Activated naive CD8-positive, alpha-beta T cell treated with anti-CD3 and anti-CD28 coated beads, Interleukin-2, amount 50 U/mL, for 24 hours (primary cell): ENCODE measurements at places on chromosomes 6 and 20.

GRCh38 chr6:22447249-22448196 lies 121.8 kb upstream of the HDGFL1 start:
- no peak for DNase-seq
- H3K4me3 ChIP-seq = no peak overlapping the region
- H3K4me1 ChIP-seq = no peaks in the 10 kb centered on the region
- H3K27me3 ChIP-seq = no peaks in the 10 kb centered on the region
- no peak overlapping the region for H3K27ac ChIP-seq
- no peaks in the 10 kb centered on the region for H3K36me3 ChIP-seq

DNA sequence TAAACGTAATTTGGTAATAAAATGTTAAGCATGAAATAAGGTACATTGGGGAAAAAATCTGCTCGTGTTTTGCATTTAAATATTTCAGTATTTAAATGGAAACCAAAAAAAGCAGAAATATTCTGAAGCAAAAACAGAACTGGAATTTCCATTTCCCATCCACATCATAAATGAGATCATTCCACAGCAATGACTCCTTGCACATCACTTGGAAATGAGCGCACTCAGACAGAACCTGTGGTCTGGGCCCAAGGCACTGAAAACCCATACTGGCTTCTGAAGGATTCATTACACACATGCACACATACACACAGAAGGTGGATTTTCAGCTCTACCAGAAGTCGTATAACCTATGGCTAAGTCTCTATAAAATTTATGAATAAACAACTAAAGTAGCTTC lies 174.8 kb downstream of the IBTK start:
- H3K36me3 ChIP-seq = no peaks in the 10 kb centered on the region
- H3K27me3 ChIP-seq = no peaks in the 10 kb centered on the region
- no peak overlapping the region for H3K4me3 ChIP-seq
- DNase-seq = no peak
- no peaks in the 10 kb centered on the region for H3K4me1 ChIP-seq
- no peak overlapping the region for H3K27ac ChIP-seq

- peaks cover 48% of the 10 kb centered on the region for H3K36me3 ChIP-seq
- DNase-seq = no peak
- peak overlapping the region; percentile 98 for H3K4me3 ChIP-seq
- H3K27ac ChIP-seq = peak overlapping the region; percentile 98
- no peaks in the 10 kb centered on the region for H3K27me3 ChIP-seq
- H3K4me1 ChIP-seq = peaks cover 62% of the 10 kb centered on the region
Measured at GRCh38 chr6:111871207-111871606, 2.0 kb downstream of the FYN start.

GRCh38 chr6:159908535-159908934 lies 17.7 kb downstream of the MAS1 start:
- no peak for DNase-seq
- H3K36me3 ChIP-seq = no peaks in the 10 kb centered on the region
- peaks cover 3% of the 10 kb centered on the region for H3K4me1 ChIP-seq
- H3K27me3 ChIP-seq = peaks cover 22% of the 10 kb centered on the region

DNA sequence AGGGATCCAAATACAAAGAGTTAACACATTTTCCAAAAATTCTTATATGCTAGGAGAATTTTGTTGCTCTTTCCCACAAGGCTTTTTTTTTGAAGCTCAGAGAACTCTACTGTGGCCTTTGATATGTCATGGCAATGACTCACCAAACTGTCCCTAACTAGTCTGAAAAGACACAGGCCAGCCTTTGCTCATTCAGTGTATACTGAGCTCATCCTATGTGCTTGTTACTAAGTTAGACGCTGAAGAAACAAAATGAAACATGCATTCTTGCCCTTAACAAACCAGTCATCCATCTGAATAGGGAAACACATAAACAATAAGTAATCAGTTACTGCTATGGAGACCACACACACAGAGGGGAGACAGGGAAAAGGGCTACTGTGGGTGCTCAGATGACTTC lies 291.8 kb downstream of the FOXC1 start:
- H3K36me3 ChIP-seq = peaks cover 4% of the 10 kb centered on the region
- H3K4me1 ChIP-seq = no peaks in the 10 kb centered on the region
- no peak overlapping the region for H3K4me3 ChIP-seq

GRCh38 chr6:144307880-144308279 lies 22.7 kb downstream of the UTRN start:
- peaks cover 6% of the 10 kb centered on the region for H3K27me3 ChIP-seq
- H3K4me1 ChIP-seq = peaks cover 33% of the 10 kb centered on the region
- H3K36me3 ChIP-seq = no peaks in the 10 kb centered on the region
- no peak overlapping the region for H3K27ac ChIP-seq

GRCh38 chr20:1460275-1460674 lies 6.4 kb downstream of the NSFL1C start:
- no peaks in the 10 kb centered on the region for H3K27me3 ChIP-seq
- H3K4me1 ChIP-seq = peaks cover 31% of the 10 kb centered on the region
- peaks cover 44% of the 10 kb centered on the region for H3K36me3 ChIP-seq
- no peak for DNase-seq
- H3K27ac ChIP-seq = no peak overlapping the region
- H3K4me3 ChIP-seq = no peak overlapping the region

DNA sequence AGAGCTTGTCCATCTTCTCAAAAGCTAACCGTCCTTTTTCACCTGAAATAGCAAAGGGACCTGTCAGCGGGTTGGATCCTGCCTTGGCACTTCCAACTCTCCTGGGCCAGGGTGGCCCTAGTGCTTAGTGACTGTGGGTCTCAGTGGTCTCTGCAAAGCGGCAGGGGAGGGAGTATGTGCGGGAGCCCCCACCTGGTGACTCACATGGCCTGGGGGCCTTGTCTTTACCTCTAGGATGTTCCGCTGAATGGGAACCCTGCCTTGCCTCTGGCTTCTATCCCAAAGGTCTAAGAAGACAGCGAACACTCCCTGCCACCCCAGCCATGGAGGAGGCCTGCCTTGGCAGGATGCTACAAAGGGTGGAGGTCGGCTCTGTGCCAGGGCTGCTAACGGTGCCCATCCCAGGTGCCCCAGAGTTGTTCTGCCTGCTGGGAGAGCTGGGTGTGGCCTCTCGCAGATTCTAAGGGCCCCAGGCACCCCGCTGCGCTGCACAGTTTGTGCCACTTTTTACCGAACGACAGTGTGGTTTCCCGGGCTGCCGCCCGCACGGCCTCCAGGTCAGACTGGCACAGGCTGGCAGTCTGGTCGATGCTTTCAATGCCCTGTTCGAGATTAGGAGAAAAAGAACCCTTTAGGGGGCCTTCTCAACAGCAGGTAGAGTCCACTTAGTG lies 77.2 kb downstream of the PTPN1 start:
- DNase-seq = no peak
- H3K27ac ChIP-seq = no peak overlapping the region
- no peaks in the 10 kb centered on the region for H3K4me1 ChIP-seq
- peaks cover 11% of the 10 kb centered on the region for H3K36me3 ChIP-seq
- H3K27me3 ChIP-seq = no peaks in the 10 kb centered on the region

- peaks cover 26% of the 10 kb centered on the region for H3K4me1 ChIP-seq
- H3K36me3 ChIP-seq = peaks cover 9% of the 10 kb centered on the region
- no peaks in the 10 kb centered on the region for H3K27me3 ChIP-seq
- H3K4me3 ChIP-seq = no peak within 1 kb of the TSS
- H3K27ac ChIP-seq = peak within 1 kb of the TSS; percentile 96
Measured at GRCh38 chr6:139028658-139029469, at the start of gene ABRACL. ABRACL (plus strand) TSS chr6:139028745; CDS start chr6:139034161, 5,416 bp downstream.

DNA sequence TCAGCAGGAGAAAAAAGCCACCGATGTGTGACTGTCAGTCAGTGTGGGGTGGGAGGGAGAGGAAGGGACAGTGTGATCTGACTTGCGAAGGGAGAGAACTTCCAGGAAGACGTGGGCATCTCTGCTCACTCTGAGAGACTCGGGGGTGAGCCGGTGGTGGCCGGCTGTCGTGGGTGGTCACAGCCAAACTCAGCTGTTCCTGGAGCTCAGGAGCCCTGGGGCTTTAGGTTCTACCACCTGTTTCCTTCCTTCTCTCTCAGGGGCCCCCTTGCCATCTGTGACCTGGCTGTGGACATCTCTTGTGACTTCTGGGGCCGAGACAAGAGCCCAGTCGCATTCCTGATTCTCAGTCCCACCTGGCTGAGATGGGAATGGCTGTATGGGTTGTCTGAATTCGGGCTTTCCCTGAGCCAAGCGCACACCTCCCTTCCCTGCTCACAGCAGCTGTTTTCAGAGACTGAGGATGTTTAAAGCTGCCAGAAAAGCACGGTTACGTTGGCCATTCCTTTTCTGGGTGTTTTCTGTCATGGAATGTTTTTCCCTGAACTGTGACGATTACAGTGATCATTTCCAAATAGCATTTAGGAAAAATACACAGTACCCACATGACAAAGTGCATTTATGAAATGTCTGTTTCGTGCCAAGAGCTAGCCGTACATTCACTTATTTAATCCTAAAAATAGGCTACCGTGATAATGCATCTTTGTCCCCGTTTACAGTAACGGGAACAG lies 36.5 kb downstream of the SYNJ2 start:
- no peak for DNase-seq
- H3K36me3 ChIP-seq = peaks cover 15% of the 10 kb centered on the region
- peaks cover 25% of the 10 kb centered on the region for H3K4me1 ChIP-seq
- H3K27ac ChIP-seq = no peak overlapping the region
- H3K4me3 ChIP-seq = no peak overlapping the region
- no peaks in the 10 kb centered on the region for H3K27me3 ChIP-seq

GRCh38 chr20:12928755-12929401 lies 79.9 kb upstream of the SPTLC3 start:
- H3K4me3 ChIP-seq = no peak overlapping the region
- no peak overlapping the region for H3K27ac ChIP-seq
- no peak for DNase-seq

DNA sequence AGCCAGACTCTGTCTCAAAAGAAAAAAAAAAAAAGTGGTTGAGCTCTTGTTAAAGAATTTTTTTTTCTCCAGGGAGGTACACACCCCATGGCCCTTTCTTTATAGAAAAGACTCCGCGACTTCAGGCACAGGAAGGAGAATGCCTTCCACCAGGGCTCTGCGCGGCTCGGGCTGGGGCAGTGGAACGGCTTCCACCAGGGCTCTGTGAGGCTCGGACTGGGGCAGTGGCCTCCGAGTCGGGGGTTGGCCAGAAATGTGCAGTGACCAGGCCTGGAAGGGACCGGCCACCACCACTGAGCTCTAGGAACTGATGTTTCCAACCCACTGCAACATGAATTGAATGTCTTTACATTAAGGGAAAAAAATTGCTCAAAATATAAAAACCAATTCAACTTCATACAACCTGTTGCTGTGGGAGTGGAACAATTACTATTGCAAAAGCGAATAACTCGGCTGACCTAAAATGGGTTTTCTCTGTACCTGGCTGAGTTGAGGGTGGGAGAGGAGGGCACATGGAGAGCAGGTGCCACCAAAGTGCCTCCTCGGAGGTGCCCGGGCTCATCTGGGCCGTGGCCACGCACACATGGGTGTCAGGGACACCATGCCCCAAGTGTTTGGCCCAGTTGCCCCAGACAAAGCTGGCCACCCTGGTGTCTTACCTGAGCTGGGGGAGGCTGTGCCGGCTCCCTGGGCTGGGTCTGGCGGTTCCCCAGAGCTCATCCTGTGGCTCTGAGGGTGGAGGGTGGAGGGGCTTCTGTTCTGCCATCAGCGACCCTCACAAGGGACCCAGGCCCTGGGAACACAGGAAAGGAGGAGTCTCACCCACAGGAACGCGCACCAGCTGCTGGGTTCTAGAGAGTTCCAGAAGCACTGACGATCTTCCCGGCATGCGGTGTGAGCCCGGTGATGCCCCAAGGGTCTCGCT lies 29.3 kb downstream of the SLC2A4RG start:
- no peaks in the 10 kb centered on the region for H3K36me3 ChIP-seq
- no peak overlapping the region for H3K27ac ChIP-seq
- H3K4me1 ChIP-seq = no peaks in the 10 kb centered on the region
- no peak overlapping the region for H3K4me3 ChIP-seq
- no peaks in the 10 kb centered on the region for H3K27me3 ChIP-seq
- no peak for DNase-seq

- no peak for DNase-seq
- H3K4me3 ChIP-seq = no peak overlapping the region
- H3K4me1 ChIP-seq = no peaks in the 10 kb centered on the region
Measured at GRCh38 chr6:113182370-113183141, 674.6 kb upstream of the MARCKS start.

DNA sequence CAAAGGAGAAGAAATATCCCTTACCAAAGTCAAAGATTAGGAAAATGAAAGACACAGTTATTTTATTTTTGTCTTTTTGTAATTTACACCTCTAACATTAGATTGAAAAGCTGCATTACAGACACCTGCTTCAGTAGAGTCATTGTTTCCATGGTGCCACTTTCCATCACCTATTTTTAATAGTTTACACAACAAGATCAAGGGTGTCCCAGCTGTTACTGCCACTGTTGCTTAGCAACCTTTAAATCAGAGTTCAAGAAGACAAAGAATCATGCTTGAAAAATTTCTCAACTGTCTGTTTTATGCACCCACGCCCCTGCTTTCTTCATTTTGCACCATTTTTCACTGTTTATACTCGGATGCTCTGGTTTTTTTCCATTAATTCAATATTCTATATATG lies 668.2 kb upstream of the GJE1 start:
- H3K4me3 ChIP-seq = no peak overlapping the region
- no peak for DNase-seq
- H3K27ac ChIP-seq = no peak overlapping the region
- no peaks in the 10 kb centered on the region for H3K36me3 ChIP-seq
- H3K4me1 ChIP-seq = peaks cover 14% of the 10 kb centered on the region
- H3K27me3 ChIP-seq = no peaks in the 10 kb centered on the region

DNA sequence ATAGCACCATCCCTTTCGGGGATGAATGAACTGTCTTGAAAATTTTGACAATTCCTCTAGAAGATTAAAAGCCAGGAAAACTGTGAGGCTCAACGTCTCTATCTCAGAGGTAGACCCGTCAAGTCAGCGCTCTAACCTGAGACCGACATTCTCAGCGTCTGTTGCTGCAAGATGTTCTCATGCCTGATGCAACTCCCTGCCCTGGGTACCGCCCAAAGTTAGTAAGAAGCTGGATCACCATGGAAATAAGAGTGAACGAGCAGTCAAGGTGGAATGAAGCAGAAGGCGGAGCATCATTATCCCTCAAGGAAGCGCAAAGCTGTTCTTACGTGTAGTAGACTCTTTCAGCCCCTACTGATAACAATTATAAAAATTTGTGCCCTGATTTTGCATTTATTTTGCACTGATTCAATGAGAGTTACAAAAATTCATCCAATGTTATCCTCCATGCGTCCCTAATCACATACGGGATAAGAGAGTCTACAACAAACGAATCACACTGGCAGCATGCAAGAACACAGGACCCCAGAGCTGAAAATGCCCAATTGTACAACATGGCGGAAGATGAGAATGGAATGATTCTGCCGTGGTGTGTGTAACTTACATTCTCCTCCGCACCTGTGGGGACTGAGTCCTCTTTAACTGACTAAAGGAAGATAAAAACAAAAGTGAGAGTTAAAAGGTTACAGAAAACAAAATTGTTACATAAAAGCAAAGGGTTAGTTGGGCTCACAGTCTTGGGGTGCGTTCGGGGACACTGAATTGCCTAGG lies 95.4 kb downstream of the BCAS1 start:
- no peak for DNase-seq
- H3K4me1 ChIP-seq = no peaks in the 10 kb centered on the region
- H3K36me3 ChIP-seq = no peaks in the 10 kb centered on the region
- no peak overlapping the region for H3K4me3 ChIP-seq
- H3K27ac ChIP-seq = no peak overlapping the region
- H3K27me3 ChIP-seq = peaks cover 4% of the 10 kb centered on the region

GRCh38 chr6:21142741-21143140 lies 450.8 kb upstream of the SOX4 start:
- no peak for DNase-seq
- H3K27ac ChIP-seq = no peak overlapping the region
- no peaks in the 10 kb centered on the region for H3K27me3 ChIP-seq
- H3K4me1 ChIP-seq = no peaks in the 10 kb centered on the region
